GM12878 (cell line): ENCODE measurements at places on chromosomes 3 and 15.

DNA sequence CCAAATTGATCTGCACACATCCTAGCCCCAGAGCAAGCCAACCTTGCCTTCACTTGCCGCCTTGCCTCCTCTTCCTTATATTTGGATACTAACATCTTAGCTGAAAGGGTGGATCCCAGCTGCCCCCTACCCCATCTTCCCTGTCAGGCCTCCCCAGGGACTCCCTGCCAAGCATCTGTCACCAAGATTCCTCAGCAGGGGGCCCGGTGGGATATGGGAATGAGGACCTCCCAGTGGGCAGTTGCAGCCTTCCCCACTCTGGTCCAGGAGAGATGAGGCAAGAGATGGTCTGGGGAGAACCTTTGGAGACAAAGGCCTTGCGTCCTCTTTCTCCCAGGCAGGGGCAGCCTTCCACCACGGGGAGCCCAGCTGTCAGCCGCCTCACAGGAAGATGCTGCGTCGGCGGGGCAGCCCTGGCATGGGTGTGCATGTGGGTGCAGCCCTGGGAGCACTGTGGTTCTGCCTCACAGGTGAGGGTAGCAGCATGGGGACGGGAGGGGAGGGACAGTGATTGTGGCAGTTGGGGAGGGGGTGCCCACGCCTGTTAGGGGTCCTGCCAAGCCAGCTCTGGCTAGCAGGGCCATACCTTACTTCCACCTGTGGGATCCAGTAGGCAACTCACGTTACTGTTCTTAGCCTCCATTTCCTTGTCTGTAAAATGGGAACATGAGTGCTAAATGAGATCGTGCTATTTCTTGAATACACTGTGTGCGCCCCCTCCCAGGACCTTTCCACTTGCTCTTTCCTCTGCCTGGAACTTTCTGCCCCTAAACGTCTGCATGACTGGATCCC is 15.3 kb downstream of the CD276 start:
- no peak overlapping the region for H3K27ac ChIP-seq
- no peak for DNase-seq
- H3K36me3 ChIP-seq: no peaks in the 10 kb centered on the region
- no peak overlapping the region for H3K4me3 ChIP-seq
- H3K4me1 ChIP-seq: peaks cover 10% of the 10 kb centered on the region

GRCh38 chr3:46719044-46719565 is 1.4 kb upstream of the PRSS50 start:
- no peak overlapping the region for H3K4me3 ChIP-seq
- H3K36me3 ChIP-seq: no peaks in the 10 kb centered on the region
- no peak overlapping the region for H3K27ac ChIP-seq
- no peak for DNase-seq
- H3K27me3 ChIP-seq: no peaks in the 10 kb centered on the region
- H3K4me1 ChIP-seq: peaks cover 5% of the 10 kb centered on the region

GRCh38 chr3:179133575-179133974 is 14.6 kb upstream of the PIK3CA start:
- no peaks in the 10 kb centered on the region for H3K36me3 ChIP-seq
- no peak overlapping the region for H3K27ac ChIP-seq
- no peak overlapping the region for H3K4me3 ChIP-seq

- H3K27me3 ChIP-seq: no peaks in the 10 kb centered on the region
- H3K4me3 ChIP-seq: no peak overlapping the region
- no peaks in the 10 kb centered on the region for H3K36me3 ChIP-seq
- H3K4me1 ChIP-seq: no peaks in the 10 kb centered on the region
Observed at GRCh38 chr3:29140666-29141065, 140.2 kb upstream of the RBMS3 start.

- peaks cover 1% of the 10 kb centered on the region for H3K36me3 ChIP-seq
- DNase-seq: no peak
- no peaks in the 10 kb centered on the region for H3K4me1 ChIP-seq
- H3K27me3 ChIP-seq: no peaks in the 10 kb centered on the region
Observed at GRCh38 chr3:160434071-160434470, 15.5 kb downstream of the TRIM59 start.

DNA sequence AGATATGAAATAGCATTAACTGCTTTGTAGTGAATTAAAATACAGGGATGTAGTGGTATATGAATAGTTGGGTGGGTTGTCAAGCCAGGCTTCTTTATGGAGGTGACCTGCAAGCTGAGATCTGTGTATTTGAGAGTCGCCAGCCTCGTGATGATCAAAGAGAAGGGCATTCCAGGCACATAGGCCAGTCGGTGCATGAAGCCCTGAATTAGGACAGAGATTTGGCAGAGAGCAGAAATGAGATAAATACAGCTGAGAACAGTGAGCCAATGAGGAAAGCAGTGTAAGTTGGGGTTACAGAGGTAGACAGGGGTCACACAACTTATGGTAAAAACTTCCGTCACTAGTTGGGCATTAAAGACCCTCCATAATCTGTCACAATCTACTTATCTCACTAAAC is 641.9 kb downstream of the OTOL1 start:
- H3K27ac ChIP-seq: no peak overlapping the region
- H3K4me1 ChIP-seq: no peaks in the 10 kb centered on the region
- no peaks in the 10 kb centered on the region for H3K36me3 ChIP-seq
- H3K4me3 ChIP-seq: no peak overlapping the region
- no peak for DNase-seq
- no peaks in the 10 kb centered on the region for H3K27me3 ChIP-seq

DNA sequence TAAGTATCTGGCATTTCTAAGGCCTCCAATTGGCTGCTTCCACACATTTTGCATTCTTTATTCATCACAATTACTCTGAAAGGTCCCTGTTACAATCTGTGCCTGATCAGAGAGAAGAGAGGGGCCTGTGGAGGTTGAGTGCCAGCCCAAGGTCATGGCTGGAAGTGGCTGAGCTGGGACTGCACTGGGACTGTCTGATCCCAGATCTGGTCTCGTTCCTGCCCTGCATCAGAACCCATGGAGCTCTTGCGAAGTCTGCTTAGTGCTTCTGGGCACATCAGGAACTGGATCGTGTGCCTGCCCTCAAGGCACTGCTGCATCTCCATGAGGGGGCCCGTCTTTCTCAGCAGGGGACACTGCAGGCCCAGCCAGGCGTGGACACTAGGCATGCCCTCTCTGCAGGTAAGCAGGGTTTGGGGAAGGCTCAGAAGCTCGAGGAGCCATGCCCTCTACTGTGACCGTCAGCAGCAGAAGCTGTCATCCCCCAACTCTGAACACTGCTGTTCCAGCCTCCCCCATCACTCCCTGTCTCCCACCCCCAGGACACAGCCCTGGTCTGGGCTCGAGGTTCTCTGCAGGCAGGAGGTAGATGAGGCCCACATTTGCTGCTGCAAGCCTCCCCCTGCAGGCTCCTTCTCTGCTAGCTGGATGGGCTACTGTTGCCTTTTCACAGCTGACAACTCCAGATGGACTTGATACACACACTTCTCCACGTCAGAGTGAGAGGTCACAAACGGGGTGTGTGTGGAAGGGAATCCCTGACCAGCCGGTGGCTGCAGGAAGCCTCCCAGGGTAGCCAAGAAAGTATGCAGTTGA is 96.5 kb upstream of the PRR23E start:
- H3K27me3 ChIP-seq: no peaks in the 10 kb centered on the region
- H3K36me3 ChIP-seq: no peaks in the 10 kb centered on the region
- H3K4me3 ChIP-seq: no peak overlapping the region
- DNase-seq: no peak
- no peak overlapping the region for H3K27ac ChIP-seq
- H3K4me1 ChIP-seq: no peaks in the 10 kb centered on the region

DNA sequence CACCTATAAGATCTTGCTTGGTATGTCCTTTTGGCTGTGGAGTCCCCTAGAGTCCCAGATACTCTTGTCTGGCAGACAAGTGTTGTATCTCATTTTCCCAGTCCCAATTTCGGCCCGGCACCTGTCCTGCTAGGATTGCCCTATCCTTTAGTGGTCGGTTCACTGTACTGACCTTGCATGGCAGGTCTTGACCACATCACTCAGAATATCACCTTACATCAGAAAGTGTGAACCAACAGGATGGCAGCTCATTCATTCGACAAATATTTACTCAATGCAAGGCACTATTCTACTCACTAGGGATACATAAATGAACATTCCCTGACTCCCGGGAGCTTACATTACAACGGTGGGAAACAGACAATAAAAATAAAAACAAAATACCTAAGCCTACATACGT is 5.7 kb upstream of the CCDC80 start:
- H3K4me3 ChIP-seq: no peak overlapping the region
- H3K27me3 ChIP-seq: no peaks in the 10 kb centered on the region; the same call in 1 of the 2 replicates
- DNase-seq: no peak
- H3K27ac ChIP-seq: no peak overlapping the region
- H3K36me3 ChIP-seq: no peaks in the 10 kb centered on the region
- peaks cover 15% of the 10 kb centered on the region for H3K4me1 ChIP-seq

- peak within 1 kb of the TSS; percentile 51 for H3K27ac ChIP-seq
- peaks cover 25% of the 10 kb centered on the region for H3K4me1 ChIP-seq
Observed at GRCh38 chr15:76336254-76337058, at the start of gene ISL2. Gene ISL2, plus strand, starts transcription at chr15:76336773. Its CDS starts 111 bp downstream, at chr15:76336884.

GRCh38 chr3:81823882-81824395 is 62.5 kb upstream of the GBE1 start:
- no peak overlapping the region for H3K4me3 ChIP-seq
- H3K27ac ChIP-seq: peak overlapping the region; percentile 53
- peaks cover 10% of the 10 kb centered on the region; the same call in 1 of the 2 replicates for H3K4me1 ChIP-seq
- peak; percentile 59 for DNase-seq

DNA sequence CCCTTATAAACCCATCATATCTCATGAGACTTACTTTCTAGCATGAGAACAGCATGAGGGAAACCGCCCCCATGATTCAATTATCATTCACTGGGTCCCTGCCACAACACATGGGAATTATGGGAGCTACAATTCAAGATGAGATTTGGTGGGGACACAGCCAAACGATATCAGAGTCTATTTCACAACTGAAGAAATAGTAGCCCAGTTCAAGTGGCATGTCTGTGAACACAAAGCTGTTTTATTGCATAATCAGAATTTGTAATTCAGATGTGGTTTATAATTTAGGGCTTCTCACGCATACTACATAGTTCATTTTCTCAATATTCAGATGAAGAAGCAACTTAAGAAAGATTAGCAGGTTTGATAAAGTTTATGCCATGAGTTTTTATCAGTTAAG is 1188.0 kb upstream of the ALCAM start:
- no peaks in the 10 kb centered on the region for H3K27me3 ChIP-seq
- H3K4me3 ChIP-seq: no peak overlapping the region
- no peaks in the 10 kb centered on the region for H3K4me1 ChIP-seq
- H3K27ac ChIP-seq: no peak overlapping the region
- H3K36me3 ChIP-seq: no peaks in the 10 kb centered on the region

DNA sequence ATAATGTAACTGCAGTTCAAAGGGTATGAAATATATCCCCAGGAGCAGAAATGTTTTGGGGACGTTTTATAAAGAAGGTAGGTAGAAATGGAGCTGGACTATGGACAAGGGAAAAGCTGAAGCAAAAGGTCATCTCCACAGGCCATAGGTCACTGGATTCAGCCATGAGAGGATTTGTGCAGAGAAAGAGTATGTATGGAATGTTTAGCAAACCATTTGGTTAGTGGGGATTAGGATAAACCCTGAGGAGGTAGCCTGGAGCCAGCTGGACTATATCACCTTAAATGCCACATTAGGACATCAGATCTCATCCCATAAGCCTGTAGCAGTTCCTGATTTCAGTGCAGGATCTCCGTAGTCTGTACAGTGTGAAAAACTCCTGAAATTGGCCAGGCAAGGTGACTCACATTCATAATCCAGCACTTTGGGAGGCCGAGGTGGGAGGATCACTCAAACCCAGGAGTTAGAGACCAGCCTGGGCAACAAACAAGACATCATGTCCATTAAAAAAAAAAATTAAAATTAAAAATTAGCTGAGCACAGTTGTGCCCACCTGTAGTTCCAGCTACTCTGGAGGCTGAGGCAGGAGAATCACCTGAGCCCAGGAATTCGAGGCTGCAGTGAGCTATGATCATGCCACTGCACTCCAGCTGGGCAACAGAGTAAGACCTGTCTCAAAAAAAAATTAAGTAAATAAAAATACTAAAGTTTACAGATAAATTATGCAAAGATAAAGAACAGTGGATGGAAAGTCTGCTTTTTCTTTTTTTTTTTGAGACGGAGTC is 4.7 kb downstream of the IP6K1 start:
- no peak overlapping the region for H3K4me3 ChIP-seq
- peaks cover 4% of the 10 kb centered on the region; the same call in 1 of the 2 replicates for H3K4me1 ChIP-seq
- H3K27me3 ChIP-seq: no peaks in the 10 kb centered on the region
- DNase-seq: no peak
- no peak overlapping the region for H3K27ac ChIP-seq
- H3K36me3 ChIP-seq: peaks cover 3% of the 10 kb centered on the region; the same call in 1 of the 2 replicates

GRCh38 chr3:69250014-69250413 is 127.6 kb upstream of the LMOD3 start:
- H3K4me1 ChIP-seq: no peaks in the 10 kb centered on the region
- no peak overlapping the region for H3K4me3 ChIP-seq
- H3K27ac ChIP-seq: no peak overlapping the region
- H3K27me3 ChIP-seq: no peaks in the 10 kb centered on the region
- no peaks in the 10 kb centered on the region for H3K36me3 ChIP-seq

DNA sequence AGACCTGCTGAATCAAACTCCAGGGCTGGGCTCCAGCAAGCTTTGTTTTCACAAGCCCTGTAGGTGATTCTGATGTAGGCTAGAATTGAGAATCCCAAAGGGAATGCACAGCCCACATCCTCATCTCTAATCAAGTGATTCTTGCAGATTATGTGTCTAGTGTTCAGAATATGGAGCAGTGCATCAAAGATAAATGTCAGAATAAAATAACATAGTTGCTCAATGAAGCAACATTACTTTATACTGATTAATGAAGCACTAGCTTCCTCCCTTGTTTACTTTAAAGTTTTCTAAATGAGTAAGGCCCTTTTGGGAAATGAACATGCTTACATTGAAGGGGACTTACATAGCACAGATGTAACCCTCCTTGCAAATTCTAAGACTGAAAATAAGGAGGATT is 39.2 kb downstream of the NUP210 start:
- H3K36me3 ChIP-seq: peaks cover 39% of the 10 kb centered on the region
- H3K4me1 ChIP-seq: no peaks in the 10 kb centered on the region
- H3K27me3 ChIP-seq: no peaks in the 10 kb centered on the region

GRCh38 chr15:62187910-62188309 is 22.8 kb upstream of the C2CD4B start:
- no peaks in the 10 kb centered on the region for H3K4me1 ChIP-seq
- H3K36me3 ChIP-seq: no peaks in the 10 kb centered on the region
- no peak for DNase-seq
- no peak overlapping the region for H3K27ac ChIP-seq
- H3K27me3 ChIP-seq: no peaks in the 10 kb centered on the region; the same call in 1 of the 2 replicates
- H3K4me3 ChIP-seq: no peak overlapping the region

GRCh38 chr15:65318870-65319356 is 14.4 kb downstream of the RNU5B-1 start:
- no peak for DNase-seq
- no peaks in the 10 kb centered on the region for H3K4me1 ChIP-seq
- no peak overlapping the region for H3K4me3 ChIP-seq
- H3K27me3 ChIP-seq: peaks cover 2% of the 10 kb centered on the region
- no peaks in the 10 kb centered on the region for H3K36me3 ChIP-seq

GRCh38 chr3:155254445-155254844 is 39.0 kb downstream of the STRIT1 start:
- no peaks in the 10 kb centered on the region for H3K4me1 ChIP-seq
- H3K36me3 ChIP-seq: no peaks in the 10 kb centered on the region
- no peak for DNase-seq
- H3K27ac ChIP-seq: no peak overlapping the region
- H3K27me3 ChIP-seq: no peaks in the 10 kb centered on the region

DNA sequence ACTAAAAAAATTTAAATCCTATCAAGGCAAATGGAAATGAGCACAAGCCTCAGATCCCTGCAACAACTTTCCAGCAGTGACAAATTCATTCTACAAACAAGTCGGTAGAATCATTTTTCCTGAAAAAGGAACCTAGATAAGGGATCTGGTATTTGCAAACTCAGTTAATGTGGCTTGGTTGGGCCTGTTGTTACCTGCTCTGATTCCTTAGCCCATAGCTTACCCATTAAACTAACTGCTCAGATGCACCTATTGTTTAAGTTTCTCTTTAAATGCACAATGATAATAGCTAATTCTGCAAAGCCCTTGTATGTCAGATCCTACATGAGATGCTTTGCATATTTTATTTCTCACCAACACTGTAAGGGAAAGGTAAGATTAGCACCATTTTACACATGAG is 377.4 kb upstream of the RGMA start:
- no peak for DNase-seq
- H3K36me3 ChIP-seq: no peaks in the 10 kb centered on the region
- no peak overlapping the region for H3K27ac ChIP-seq
